ENCODE measurements at places on chromosomes 3 and 15. TPM values are rescaled to one million over a fixed set of nuclear protein-coding genes. Genes with fewer than 3 reads are reported as not detected.

DNA sequence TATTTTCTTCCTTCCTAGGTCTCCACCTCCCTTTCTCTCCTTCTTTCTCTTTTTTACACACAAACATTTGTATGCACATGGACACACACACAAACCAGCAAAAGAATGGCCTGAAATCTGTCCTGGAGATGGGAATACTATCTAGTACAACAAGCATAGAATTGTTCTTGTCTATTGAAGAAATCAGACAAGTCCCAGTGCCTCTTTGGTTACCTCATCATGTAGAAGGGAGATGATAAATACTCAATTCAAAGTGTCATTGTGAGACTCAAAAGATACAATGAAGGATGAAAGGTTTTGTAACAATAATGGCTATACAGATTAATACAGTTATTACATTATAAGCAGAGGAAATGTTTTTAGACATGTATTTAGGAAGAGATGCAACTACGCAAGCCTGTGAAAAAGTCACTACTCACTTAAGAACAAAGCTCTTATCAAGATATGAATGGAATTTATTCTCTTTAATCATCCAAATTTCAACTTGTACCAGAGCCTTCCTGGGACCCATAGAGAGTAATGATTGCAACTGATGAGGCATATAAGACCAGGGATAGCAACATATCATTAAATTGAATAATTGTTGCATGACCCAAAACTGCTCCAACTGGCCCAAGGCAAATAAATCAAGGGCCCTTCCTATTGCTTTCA, 43.2 kb downstream of the P3H2 start:
- no peak for DNase-seq

The SNTN gene
- 0.16 TPM for polyA plus RNA-seq

The PLXND1 gene
- 106 TPM for polyA plus RNA-seq

- no peak for DNase-seq
Observed at GRCh38 chr15:83721031-83721430, 67.1 kb downstream of the ADAMTSL3 start.

- DNase-seq: no peak
Observed at GRCh38 chr3:161694682-161695564, 198.3 kb downstream of the OTOL1 start.

The SPTSSB gene
- 3.3 TPM for polyA plus RNA-seq

The GOLGA6A gene
- 0.09 TPM for polyA plus RNA-seq

The HIGD1A gene
- polyA plus RNA-seq: 155 TPM

GRCh38 chr3:150503402-150504099, 42.7 kb downstream of the SERP1 start:
- DNase-seq: no peak

The PLSCR4 gene
- 11.8 TPM for polyA plus RNA-seq

DNA sequence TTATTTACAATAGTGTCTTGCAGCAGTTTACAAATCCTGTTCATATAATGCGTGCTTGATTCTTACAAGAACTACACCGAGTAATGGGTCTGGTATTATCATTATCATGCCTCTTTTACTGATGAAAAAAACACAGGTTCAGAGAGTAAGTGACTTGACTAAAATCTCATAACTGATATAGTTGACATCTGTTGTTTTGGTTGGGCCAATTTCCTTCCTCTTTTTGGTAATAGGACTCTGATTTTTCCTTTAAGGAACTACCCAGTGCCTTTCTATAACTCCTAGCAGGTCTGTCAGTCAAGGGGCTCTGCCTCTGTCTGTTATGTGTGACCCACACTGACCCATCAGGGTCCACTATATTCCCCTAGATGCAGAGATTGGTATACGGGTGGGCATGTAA, 14.6 kb upstream of the BLOC1S6 start:
- DNase-seq: no peak

GRCh38 chr3:43286841-43287499, 630 bp downstream of the SNRK start:
- no peak for DNase-seq

The GOLGA8T gene
- 0.07 TPM for polyA plus RNA-seq

The GREM1 gene
- 0.34 TPM for polyA plus RNA-seq

The KCTD6 gene
- polyA plus RNA-seq: 27.7 TPM

GRCh38 chr3:155326901-155327300, 33.4 kb upstream of the STRIT1 start:
- no peak for DNase-seq

- no peak for DNase-seq
Observed at GRCh38 chr3:5035113-5035512, 55.9 kb downstream of the BHLHE40 start.

GRCh38 chr3:132464066-132464465, 46.8 kb downstream of the DNAJC13 start:
- no peak for DNase-seq

DNA sequence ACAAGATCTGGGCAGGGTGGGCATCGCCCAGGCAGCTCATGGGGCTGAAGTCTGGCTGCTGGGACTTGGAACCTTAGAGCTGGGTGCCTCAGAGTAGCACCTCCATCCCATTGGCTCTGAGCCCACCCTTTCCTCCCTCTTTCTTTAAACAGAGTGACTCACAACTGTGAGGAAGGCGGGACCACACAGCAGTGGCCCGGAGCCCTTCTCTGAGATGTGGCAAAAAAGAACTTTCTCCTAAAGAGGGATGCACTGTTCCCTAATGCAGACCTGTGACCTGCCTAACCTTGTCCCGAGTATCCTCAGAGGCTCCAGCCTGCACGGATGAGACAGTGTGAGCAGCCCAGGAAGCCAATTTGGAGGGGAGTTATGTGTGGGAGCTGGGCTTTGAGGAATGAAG, 23.6 kb downstream of the PRR20G start:
- no peak for DNase-seq
